ENCODE measurements at places on chromosomes 4 and X.

DNA sequence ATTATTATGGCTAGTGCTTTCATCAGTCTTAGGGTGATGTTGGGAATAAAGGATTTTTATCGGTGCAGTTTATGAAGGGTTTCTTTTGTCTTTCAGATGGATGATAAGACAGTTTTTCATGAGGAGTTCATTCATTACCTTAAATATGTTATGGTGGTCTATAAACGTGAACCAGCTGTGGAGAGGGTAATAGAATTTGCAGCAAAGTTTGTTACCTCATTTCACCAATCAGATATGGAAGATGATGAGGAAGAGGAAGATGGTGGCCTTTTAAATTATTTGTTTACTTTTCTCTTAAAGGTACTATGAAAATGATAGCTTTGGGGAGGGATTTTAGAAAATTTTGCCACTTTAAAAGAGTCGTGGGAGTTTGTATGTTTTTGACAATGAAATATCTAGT, 1.3 kb downstream of the NCAPG start:
- DNase-seq = no peak

DNA sequence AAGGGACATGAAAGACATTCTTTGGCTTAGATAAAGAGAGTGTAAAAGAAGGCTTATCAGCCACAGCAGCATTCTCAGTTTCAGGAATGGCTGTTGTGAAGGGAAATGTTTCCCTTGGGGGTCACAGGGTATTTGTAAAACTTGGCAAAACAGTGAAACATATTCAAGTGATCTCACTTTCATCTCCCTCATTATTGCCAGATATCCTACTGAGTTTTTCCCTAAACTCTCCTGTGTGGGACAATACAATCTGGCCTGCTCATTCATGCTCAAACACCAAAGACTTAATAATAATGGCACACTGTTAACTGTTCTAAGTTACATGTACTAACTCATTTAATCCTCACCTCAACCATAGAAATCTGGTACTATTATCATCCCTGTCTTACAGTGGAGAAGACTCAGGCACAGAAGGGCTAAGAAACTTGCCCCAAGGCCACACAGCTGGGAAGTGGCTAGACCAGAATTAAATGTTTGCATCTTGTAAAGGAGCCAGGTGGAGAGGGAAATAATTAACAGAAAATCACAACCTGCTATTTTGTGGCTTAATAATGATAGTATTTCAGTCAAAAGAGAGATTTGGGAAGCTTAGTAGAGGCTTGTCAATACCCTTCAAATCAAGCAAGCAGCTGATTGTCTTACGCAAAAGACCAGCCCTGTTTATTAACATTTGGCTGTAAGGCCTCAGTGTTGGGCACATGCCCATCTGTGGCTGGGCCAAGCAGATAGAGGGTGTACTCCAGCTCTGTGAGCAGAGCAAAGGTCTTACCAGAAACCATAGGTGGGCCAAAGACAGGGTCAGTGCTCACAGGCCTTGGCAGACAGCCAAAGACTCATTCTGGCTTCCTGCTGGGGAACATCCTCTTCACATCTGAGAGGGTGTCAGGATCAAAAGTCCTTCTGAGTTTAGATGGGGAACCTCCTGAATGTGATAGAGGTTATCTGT, 17.3 kb downstream of the SMPX start:
- peak; percentile 57 for DNase-seq

DNA sequence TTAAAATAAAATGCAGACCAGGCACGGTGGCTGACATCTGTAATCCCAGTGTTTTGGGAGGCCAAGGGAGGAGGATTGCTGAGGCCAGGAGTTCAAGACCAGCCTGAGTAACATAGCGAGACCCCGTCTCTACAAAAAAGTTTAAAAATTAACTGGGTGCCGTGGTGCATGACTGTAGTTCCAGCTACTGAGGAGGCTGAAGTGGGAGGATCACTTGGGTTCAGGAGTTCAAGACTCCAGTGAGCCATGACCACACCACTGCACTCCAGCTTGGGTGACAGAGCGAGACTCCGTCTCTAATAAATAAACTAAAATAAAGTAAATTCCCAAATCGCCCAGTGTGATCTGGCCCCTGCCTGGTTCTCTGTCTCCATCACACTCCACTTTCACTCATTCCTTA, 43.7 kb downstream of the TENM3 start:
- DNase-seq = no peak

- no peak for DNase-seq
Measured at GRCh38 chr4:15402974-15403373, 24.9 kb upstream of the C1QTNF7 start.

GRCh38 chr4:53767482-53767881, 176.2 kb upstream of the LNX1 start:
- no peak for DNase-seq

GRCh38 chr4:101292214-101292613, 55.1 kb downstream of the PPP3CA start:
- no peak for DNase-seq

- DNase-seq = peak; percentile 56
Measured at GRCh38 chr4:164765833-164766232, 11.9 kb downstream of the SMIM31 start.

DNA sequence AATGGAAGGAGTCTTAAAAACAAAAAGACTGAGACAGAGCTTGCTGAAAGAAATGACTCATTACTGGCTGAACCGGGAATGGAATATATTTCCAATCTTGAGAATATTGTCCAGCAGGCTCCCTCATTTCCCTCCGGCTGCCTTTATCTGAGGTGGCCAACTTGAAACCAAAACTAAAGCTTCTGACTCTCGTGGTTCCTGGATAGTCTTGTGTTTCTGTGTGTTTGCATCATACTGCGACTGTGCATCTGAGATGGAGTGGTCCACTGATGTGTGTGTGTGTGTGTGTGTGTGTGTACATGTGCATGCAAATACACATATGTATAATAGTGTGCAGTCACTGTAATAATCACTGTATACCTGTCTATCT, 145.6 kb upstream of the SCML1 start:
- DNase-seq = no peak

- no peak for DNase-seq
Measured at GRCh38 chr4:153794006-153794405, 5.1 kb upstream of the SFRP2 start.

DNA sequence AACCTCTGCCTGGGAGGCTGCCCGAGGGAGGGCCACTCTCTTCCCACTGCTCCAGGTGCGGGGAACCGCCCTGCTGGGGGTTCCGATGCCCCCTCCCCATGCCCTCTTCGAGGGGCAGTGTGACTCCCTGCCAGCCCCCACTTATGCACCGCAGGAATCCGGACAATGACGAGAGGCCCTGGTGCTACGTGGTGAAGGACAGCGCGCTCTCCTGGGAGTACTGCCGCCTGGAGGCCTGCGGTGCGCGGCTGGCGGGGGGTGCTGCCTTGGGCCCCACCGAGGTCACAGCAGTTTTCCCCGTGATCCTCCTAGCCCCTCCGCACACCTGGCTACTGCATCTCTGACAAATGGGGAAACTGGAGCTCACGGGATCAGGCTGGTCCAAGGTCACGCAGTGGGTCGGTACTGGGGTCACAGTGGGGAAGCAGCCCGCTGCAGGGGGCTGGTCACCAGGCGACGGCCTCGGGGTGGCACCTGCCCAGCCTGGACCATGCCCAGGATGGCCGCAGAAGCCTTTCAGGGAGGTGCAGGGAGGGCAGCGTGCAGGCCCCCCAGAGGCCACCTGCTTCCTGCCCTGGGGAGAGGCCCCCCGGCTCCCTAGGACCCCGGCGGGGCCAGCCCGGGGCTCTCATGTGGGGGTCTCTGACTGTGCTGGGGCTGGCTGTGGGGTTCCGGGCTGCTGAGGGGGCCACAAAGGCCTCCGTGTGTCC, 3.5 kb downstream of the HGFAC start:
- DNase-seq = no peak

- no peak for DNase-seq
Measured at GRCh38 chr4:2008671-2008920, 178 bp downstream of the NELFA start.

GRCh38 chr4:39525822-39526690, 1.2 kb downstream of the UGDH start:
- peak; percentile 41 for DNase-seq

DNA sequence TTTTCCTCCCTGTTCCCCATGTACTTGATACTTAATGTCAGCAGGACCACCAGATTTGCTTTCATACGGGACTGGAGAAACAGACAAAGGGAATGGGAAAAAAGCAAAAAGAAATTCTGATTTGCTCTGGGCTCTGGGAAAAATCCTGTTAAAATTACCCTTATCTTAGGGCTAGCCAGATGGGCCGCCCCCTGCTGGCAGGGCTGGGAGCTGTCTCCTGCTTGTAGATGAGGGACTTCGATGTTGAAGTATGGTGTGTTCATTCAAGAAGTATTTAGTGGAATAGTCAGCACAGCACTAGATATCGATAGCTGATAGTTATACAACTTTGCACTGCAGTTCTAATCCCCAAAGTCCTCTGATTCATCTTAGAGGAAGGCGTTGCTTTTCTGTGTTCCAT, 45.8 kb downstream of the BCORL1 start:
- DNase-seq = no peak

- no peak for DNase-seq
Measured at GRCh38 chr4:48347282-48347921, 6.1 kb downstream of the SLAIN2 start.

DNA sequence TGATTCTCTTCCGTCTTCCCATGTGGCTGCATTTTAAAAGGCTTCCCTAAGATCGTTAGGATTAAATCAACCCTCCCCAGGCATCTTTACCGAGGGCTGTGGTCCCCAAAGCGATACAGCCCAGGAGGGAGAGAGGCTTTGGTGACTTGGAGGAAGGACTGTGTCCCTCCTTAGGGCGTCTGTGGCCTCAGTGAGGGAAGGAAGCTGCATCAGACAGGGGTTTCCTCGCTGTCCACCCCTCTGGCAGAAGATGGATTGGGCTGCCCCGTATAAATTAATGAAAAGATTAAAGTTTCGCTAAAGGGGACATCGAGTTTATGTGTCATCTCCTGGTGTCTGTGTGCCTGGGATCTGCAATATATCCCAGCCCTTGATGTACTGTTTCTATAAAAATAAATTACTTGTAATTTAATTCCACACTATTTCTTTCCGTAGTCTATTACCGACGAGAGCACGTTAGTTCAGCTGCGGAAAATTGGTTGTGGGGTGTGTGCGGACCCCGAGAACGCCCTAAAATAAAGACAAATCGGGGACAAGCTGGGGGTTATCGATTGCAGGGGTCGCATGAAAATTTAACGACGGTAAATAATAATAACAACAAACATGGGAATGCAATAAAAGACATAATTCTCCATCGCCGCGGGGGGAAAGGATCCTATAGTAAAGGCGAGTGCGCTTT, 6.5 kb downstream of the SHOX start:
- DNase-seq = peak; percentile 56

GRCh38 chr4:84235126-84235944, 263.8 kb downstream of the NKX6-1 start:
- no peak for DNase-seq

- DNase-seq = no peak
Measured at GRCh38 chr4:95572304-95572991, 23.7 kb upstream of the UNC5C start.

- no peak for DNase-seq
Measured at GRCh38 chr4:184364100-184364921, 110.0 kb downstream of the IRF2 start.

GRCh38 chr4:80138551-80139538, 58.5 kb upstream of the PRDM8 start:
- DNase-seq = no peak
